ENCODE measurements at places on chromosomes 11 and 22.
A peak's percentile ranks its signal among the peaks of the same experiment; 100 is the strongest.

DNA sequence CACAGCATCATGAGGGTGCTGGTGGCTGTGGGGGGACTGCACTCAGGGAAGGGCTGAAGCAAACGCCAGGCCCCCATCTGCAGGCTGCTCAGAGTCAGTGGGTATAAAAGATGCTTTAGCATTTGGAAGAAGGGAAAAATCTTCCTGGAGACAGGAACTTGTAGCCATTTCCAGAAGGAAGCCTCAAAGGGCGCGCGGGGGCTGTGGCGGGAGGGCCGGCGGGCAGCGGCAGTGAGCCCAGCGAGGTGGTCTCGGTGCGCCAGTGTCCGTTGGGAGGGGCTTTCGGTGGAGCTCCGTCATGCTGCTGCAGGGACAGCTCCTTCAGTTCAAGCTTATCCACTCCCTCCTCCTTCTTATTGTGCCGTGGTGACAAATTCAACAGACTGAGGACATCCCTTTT is 63.0 kb upstream of the PITPNB start:
- no peak for DNase-seq

DNA sequence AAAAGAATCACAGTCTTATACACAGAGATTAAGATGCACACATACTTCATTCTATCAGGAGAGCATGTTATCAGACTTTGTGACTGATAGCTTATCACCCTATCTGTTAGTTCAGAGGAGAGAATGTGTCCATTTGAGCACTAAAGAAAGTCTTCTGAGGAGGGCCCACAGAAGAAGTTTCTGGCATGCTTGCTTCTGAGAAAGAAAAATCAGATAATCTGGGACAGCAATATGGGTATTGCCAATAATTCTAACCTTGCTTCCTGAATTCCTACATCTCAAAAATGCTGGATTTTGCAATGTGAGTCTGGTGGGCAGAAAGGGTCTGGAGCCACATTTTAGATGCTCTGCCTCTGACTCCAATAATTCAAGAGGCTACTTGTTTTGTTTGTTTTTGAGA is 128.9 kb downstream of the RBFOX2 start:
- DNase-seq = no peak

GRCh38 chr22:38313384-38313955 is 3.8 kb downstream of the CSNK1E start:
- no peak for DNase-seq

GRCh38 chr11:17979770-17980371 is 33.0 kb downstream of the SERGEF start:
- DNase-seq = peak; percentile 54

- DNase-seq = no peak
These were observed 12.5 kb upstream of the MYRF start for GRCh38 chr11:61739966-61740365.

DNA sequence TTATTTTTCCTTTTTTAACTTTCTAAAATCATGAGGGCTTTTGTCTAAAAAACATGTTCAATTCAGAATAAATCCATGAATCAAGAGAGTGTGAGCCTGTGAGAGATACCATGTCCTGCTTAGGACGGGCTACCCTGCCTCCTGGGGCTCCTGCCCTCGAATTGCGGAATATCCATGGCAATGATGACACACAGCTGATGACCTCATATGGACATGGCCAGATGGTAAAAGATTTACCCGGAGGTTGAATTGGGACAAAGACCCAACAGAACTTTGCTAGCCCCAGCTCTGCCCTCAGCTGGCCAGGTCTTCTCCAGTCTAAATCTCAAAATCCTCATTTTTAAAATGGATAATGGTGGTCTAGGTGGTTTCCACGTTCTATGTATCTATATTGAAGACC is 538.1 kb upstream of the API5 start:
- DNase-seq = no peak

GRCh38 chr11:120573756-120574354 is 62.3 kb downstream of the GRIK4 start:
- no peak for DNase-seq

GRCh38 chr22:17772249-17772957 is 1.9 kb downstream of the BID start:
- DNase-seq = no peak

GRCh38 chr11:86060544-86060943 is 8.3 kb downstream of the PICALM start:
- DNase-seq = no peak

DNA sequence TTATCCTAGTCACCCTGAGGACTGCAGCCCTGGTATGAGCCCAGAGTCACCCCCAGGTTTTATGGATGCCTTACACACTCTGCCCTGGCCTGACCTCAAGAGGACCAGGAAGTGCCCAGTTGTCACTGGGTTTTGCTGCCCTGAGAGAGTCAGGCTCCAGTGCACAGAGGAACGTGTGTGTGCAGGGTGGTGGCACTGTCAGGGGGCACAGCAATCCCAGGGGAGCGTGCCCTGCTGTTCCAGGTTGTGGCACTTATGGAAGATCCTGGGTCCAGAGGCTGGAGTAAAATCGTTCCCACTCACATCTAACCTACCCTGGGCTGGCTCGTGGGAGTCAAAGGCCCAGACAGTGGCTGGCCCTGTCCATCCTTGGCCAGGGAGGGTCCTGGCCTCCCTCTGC is 7.6 kb downstream of the APOBEC3A start:
- no peak for DNase-seq

GRCh38 chr11:123760894-123761293 is 6.6 kb upstream of the OR6X1 start:
- DNase-seq = no peak

GRCh38 chr11:13303668-13304649 is 26.4 kb downstream of the BMAL1 start:
- no peak for DNase-seq

GRCh38 chr22:46649141-46650077 is 29.2 kb downstream of the GRAMD4 start:
- no peak for DNase-seq

DNA sequence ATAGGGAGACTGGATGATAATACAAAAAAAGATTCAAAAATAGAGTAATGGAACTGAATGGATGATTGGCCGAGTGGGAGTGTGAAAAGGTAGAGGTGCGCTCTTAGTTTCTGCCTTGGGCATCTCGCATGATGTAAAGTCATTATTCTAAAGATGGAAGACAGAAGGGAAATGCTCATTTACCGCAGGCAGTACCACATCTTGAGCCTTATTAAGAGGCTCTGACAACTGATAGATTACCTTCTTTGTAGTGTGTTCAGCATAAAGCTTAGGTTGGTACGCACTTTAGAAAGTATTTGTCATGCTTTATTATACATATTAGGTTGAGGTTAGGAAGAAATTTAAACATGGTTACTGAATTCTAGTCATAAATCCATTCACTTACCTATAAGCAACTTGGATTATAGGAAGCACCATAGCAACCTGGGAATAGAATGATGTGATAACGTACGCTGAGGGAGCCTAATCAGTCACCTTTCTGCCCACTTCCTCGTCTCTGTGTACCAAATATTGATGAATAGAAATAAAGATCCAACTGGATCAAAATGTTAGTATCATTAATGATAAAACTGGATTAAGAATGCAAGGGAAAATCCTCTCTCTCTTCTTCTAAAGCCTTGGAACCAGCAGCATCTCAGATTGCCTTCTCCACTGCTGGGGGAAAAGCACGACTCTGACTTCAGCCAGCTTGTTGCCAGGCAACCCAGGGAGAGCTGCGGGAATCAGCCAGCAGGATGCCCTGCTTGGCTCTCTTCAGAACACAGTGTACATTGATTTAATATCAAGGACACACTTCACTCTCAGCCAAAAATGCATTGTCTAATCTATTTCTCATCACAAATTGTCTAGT is 29.0 kb upstream of the VWA5A start:
- DNase-seq = no peak

- DNase-seq = no peak
These were observed 534 bp downstream of the WNT7B start for GRCh38 chr22:45976254-45977002.

DNA sequence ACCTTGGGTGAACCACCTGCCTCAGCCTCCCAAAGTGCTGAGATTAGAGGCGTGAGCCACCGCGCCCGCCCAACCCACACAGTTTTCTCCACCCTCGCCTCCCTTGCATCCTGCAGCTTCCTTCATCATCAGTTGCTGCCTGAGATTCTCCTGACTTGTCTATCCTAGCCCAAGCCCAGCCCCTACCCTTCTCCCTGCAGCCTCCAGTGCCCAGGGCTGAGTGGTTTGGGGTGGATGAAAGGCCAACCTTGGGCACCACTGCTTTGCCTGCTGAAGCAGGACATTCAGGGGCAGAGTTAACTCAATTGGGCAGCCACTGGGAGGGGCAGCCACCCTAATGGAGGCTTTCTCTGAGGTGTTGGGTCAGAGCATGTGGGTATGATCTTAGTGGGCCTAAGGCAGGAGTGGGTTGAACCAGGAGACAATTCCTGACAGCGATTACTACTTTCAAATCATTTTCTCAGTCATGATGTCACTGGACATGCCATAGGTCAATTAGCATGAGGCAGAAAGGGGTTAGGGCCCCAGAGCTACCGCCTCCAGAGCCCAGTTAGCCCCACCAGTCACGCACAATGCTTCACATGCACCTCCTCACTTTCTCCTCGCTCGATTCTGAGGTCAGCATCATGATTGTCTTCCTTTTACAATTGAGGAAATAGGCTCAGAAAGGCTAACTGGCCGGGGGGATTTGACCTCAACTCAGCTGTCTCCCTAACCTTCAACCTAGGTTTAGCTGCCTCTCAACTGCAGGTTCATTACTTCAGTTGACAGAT is 1.0 kb upstream of the FKBP2 start:
- DNase-seq = no peak

GRCh38 chr11:126345283-126345682 is 10.2 kb upstream of the ST3GAL4 start:
- no peak for DNase-seq

DNA sequence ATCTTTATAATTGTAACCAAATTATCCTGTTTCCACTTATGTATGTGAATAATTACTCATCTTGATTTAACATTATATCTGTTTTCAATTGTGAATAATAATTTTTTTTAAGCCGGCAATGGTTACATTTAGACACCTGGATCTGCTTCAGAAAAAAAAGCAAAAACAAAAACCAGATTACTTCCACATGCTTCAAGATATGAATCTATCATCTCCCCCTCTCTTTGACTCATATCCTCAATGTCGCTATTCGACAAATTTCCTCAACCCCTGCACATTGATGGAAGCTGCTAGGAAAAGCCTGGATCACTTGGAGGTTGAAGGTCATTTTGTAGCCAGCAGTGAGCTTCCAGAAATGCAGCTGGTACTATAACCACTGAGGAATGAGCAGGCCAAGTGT is 42.7 kb downstream of the SLC1A2 start:
- no peak for DNase-seq

GRCh38 chr22:46618667-46619066 is 1.5 kb upstream of the GRAMD4 start:
- no peak for DNase-seq

DNA sequence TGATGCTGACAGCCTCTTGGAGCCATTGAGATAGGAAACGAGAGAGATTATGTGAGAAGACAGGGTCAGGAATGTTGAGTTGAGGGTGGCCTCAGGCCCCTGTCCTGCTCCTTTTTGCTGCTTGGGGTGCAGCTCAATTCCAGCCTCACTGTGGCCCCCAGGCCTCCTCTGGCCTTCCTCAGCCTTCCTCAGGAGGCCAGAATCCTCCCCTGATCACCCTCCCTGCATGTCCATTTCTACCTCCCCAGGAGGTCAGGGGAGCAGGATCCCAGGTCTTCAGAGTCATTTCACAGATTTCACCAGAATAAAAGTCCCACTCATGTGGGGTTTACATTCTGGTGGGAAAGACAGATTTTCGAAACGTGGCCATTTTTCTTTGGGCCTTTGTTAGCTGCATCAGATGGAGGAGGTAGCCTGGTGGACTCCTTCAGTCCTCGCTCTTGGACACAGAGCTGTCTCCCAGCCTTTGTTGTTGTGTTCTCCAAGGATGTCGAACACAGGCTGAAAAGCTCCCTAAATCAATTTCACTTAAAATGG is 2.2 kb upstream of the KCNQ1OT1 start:
- no peak for DNase-seq

DNA sequence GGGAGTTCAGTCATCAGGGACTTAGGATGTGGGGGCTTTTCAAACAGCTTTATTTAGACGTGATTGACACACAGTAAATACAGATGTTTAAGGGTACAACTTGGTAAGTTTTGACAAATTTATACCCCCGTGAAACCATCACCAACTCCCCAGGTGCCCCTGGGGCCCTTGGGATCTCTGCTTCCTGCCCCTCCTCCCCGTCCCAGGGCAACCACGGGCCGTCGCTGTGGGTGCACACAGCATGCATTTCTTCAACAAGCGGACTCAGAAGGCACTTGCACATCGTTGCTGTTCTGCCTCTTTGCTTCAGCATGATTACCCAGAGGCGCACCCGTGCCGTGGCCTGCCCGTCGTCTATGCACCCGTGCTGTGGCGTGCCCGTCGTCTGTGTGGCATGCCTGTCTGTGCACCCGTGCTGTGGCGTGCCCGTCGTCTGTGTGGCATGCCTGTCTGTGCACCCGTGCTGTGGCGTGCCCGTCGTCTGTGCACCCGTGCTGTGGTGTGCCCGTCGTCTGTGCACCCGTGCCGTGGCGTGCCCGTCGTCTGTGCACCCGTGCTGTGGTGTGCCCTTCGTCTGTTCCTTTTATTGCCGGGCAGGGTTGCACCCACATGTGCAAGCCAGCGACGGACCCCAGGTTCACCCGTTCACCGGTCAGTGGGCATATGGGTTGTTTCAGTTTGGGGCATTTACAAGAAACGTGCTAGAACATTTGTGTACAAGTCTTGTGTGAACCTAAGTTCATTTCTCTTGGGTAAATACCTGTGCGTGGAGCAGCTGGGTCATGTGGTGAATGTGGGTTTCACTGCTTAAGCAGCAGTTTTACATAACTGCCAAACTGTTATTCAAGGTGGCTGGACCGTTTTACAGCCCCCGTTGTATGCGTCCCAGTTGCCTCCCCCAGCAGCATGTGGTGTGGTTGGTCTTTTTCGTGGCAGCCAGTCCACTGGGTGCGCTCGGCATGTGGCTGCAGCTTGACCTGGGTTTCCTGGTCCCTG is 8.3 kb downstream of the CD81 start:
- no peak for DNase-seq

DNA sequence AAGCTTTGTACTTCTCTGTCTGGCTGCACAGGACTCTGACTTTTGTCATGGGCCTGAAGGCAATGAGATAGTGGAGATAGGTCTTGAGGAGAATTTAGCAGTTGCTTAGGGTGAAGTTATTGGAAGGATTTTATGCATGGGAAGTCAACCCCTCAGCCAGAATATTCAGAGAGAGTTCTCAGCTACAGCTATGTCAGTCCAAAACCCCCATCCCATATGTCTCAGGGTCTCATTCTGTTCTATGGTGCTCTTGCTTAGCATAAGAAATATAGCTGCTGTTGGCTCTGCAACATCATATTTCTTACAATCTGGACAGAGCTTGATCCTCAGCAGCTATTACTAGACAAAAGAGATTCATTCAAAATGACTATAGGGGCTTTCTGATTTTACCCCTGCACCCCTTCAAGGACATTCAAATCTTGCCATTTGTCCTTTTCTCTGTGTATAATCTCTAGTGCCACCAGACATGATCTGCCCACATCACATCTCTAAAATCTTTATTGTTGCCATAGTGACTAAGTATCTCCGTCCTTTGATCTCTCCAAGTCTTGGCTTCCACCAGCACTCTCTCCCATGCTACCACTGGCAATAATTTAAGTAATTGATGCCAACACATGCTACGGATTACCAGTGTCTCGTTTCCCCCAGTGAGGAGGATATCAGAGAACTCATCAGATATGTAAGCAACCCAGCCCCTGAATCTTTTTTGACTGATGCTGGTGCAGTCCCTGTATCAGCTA is 327.1 kb upstream of the ISX start:
- DNase-seq = no peak
